Stimulated activated effector memory CD8-positive, alpha-beta T cell treated with anti-CD3 and anti-CD28 coated beads, Interleukin-12 subunit alpha, Interleukin-12 subunit beta, amount 100 ng/mL, for 72 hours (primary cell): ENCODE measurements at places on chromosomes 4 and X.
A peak's percentile ranks its signal among the peaks of the same experiment; 100 is the strongest.

- DNase-seq: no peak
Measured at GRCh38 chrX:139936259-139936658, 3.4 kb upstream of the ATP11C start.

GRCh38 chrX:40827331-40827730, 92.0 kb upstream of the MED14 start:
- DNase-seq: no peak

- no peak for DNase-seq
Measured at GRCh38 chr4:165070560-165070959, 16.9 kb downstream of the TRIM75 start.

- no peak for DNase-seq
Measured at GRCh38 chr4:182978152-182978827, 61.1 kb upstream of the DCTD start.

DNA sequence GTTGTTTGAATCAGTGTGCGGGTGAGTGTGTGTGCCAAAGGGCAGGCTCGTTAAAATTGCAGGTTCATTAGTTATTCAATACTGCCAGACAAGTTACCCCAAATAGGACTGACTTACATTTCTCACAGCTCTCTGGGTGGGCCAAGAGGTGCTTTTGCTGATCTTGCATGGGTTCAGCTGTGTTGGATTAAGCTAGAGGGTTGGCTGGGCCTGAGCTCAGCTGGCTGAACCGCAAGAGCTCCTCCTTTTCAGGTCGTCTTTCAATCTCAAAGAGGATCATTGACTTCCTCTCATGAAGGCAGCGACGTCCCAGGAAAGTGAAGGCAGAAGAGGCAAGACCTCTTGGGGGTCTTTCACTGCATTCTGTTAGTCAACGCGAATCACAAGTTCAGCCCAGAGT, 343.3 kb upstream of the FRG1 start:
- no peak for DNase-seq

GRCh38 chrX:147180886-147181285, 366.3 kb upstream of the CXorf51A start:
- no peak for DNase-seq

DNA sequence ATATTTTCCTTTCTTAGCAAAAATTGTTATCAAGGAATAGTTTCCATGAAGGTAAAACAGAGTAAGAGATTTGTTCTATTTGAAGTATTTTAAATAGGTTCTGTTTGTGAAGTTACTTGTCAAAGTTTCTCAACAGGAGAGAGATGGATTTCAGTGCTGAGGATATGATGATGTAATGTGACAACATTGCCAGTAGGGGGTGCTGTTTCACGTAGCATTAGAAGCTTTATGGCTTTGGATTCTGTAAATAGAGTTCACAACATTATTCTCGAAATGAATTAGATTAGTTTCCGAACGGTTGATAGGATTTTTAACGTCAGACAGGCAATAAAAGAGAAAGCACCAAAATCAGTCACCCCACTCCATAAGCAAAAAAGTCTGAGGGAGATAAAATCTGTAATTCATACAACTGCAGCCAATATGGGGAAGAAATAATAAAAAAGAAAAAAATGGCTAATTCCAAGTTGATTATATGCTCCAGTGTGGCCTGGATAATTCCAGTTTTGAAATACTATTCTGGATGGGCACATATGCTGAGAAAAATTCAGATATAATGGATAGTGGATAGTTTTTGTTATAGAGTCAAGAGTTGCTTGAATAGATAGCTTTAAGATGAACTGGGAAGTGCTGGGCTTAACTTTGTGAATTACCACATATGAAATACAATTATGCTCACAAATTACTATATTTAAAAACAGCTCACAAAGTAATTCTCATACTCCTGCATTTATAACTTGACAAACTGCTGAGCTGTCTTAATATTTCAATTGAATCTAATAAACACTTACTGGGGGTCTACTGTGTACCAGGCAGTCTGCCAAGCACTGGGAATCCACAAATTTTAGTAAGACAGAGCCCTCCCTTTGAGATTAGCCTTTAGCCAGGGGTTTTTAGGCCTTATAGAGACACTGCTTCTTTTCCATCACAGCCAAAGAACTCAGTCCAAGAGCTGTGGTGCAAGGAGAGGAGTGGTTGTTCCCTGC, 109.1 kb downstream of the GPAT3 start:
- no peak for DNase-seq

GRCh38 chr4:114034189-114034588, 54.7 kb upstream of the ARSJ start:
- DNase-seq: no peak

DNA sequence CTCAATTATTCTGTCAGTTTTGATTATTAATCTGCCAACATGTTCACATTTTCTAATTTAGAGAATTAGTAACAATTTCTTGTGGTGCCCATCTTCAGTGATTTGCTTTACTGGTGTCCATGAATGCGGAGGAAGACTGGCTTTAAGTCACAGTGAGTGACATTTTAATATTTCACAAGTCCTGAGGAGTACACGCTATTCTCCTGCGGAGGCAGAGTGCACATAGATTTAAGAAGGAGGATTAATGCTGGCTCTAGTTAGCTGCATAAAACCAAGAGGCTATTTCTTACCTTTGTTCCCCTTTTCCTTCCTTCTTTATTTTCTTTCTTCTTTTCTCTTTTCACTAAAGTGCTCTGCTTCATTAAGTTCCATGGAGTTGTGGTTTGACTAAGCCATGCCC, 495.2 kb upstream of the IGFBP7 start:
- no peak for DNase-seq

DNA sequence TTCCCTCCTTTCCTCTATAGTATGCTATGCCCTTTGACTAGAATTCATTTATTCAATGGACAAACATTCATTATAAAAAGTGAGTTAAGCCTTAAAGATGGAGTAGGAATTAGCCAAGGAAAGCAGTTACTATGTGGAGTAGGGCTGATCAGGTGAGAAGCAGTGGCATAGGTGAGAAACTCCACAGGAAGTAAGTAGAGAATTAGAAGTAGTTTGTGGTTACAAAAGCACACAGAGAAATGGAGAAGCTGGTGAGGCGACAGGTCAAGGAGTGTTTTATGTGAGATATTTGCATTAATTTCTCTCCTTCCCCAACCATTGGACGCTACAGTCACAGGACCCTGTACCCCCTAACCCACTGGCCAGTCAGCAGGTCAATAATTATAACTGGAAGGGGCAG, 30.6 kb downstream of the SETD7 start:
- DNase-seq: no peak

- no peak for DNase-seq
Measured at GRCh38 chr4:20043991-20044390, 207.7 kb upstream of the SLIT2 start.

DNA sequence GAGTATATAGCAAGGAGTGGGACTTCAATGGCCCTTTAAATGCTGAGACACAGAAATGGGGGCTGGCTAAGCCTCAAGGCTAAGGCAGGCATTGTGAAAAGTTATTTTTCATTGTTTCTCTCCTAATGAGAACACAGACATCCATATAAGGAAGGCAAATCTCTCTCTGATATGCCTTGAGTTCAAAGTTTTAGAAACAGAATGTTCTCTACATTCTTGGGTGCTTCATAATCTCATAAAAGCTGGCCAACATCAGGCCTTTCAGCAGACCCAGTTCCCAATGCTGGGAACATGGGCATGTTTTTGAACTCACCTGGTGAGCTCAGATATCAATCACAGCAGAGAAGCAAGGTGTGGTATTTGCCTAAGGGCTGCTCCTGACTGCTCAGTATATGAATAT, 19.4 kb upstream of the RAB40A start:
- no peak for DNase-seq

GRCh38 chrX:28625223-28625622, 38.0 kb downstream of the IL1RAPL1 start:
- DNase-seq: no peak

- DNase-seq: no peak
Measured at GRCh38 chrX:27884654-27885053, 76.9 kb downstream of the MAGEB10 start.

DNA sequence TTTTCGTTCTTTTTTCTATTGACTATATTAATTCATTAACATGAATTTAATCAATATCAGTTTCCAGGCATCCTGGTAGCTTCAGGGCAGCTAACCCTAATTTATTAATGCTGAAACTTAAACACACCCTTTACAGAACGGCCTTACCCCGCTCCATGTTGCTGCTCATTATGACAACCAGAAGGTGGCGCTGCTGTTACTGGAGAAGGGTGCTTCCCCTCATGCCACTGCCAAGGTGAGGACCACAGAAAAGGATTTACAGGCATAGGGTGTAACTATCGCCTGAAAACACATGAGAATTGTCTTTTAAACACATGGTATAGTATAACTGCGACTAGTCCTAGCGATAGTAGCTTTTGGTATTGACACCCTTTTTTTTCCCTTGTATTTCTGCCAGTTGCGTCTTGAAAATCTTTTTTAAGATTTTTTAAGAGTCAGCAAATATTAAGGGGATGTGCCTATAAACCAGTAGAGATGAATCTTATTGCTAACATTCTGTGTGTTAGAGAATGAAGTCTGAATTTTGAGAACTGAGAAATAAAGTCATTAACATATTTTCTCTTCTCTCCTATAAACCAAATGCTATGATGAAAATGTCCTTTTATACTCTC, 229.0 kb downstream of the ANK2 start:
- DNase-seq: peak; percentile 74

DNA sequence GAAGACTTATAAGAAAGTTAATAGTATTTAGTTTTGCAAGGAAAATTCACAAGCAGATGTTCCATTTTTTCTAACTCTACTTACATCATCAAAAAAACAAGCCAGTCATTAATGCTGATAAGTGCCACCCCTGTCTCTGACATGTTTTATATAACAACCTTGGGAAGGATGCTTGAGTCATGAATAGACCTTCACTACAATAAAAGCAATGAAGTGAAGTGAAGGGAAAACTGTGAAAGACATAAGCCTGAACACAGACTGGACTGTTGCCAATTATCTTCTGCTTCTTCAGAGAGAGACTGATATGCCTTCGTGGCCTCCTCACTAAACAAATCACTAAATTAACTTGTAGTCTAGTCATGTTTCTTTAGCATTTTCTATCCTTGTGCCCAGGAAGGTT, 353.2 kb downstream of the PDHA2 start:
- DNase-seq: no peak

- DNase-seq: no peak
Measured at GRCh38 chr4:142815834-142816233, 30.3 kb downstream of the INPP4B start.

DNA sequence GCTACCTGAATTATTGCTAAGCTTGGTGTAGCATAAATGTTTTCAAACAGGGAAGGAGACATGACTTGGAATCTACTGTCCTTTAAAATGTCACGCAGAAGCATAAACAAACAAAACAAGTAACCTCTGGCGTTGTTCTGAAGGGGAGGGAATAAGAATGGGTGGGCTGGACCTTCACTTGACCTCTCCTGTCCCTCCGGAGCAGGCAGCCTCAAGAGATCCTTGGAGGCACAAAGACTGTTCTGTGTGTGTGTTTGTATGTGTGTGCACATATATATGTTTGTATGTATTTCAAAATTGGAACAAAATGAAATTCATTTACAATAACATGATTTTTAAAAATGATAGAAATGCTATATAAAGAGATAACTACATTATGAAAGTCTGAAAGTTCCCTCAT, 91.3 kb upstream of the DCLK2 start:
- no peak for DNase-seq

DNA sequence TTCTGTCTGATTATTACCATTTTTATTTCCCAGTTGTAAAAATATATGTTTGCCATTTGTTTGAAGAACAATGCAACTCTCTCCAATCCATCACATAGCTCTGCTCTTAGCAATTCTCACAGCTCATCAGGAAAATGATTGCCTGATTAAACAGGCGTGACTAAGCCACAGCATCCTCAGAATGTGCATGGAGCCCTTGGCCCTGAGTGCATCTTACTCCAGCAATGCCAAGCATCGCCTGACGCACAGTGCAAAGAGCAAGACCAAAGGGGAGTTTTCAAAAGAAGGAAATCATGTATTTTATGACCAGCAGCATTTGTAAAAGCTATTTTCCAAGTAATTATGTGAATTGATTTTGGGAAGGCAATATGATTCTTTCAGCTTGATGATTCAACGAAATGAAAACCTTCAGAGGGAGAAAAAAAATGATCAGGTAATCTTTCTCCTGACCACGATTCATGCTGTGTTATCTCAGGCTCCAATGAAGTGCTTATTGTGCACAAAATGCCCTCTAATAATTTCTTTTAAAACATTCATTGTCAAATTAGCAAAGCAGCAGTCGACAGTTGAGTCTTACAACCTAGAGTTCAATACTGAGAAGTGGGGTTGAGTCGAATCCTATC, 138.0 kb upstream of the FAM9B start:
- no peak for DNase-seq

GRCh38 chr4:122765692-122766352, 33.3 kb downstream of the BBS12 start:
- no peak for DNase-seq

GRCh38 chr4:8874003-8874895, 2.6 kb upstream of the HMX1 start:
- DNase-seq: no peak

DNA sequence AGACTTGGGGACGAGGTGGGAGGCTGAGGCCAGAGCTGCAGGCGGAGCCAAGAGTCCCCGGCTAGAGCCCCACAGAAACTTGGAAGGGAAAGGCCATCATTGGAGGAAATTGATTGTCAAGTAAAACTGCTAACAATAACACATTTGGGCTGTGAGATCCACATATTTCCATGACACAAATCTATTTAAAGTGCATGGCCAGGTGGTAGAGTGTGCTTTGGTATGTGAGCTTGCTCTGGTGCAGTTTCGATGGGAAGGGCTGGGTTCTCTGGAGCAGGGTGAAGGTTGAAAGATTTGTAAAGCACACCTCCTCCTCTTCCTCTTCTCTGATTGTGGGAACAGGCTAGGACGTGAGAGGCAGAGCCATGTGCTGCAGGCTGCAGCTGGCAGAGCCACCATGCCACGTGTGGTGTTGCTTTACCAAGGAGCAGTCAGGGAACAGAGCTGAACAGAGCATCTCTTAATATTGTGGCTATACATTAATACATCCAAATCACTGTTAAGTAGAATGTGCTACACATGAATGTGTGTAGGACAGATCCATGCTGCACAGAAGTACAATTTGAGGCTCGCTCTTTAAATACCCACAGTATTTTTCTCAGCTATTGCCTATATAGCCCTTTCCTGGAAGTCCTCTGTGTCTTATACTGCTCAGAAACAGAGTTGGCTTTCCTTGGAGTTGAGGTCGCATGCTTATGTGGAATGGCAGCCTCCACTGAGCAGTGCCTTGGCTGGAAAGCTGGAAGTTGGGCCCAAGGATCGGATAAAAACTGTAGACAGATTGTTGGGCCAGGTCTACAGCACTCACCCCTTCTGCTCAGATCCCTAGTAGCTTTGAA, 37.7 kb downstream of the FHDC1 start:
- no peak for DNase-seq
